ENCODE measurements at places on chromosomes 11 and 22. TPM values are rescaled to one million over a fixed set of nuclear protein-coding genes. Genes with fewer than 3 reads are reported as not detected.

DNA sequence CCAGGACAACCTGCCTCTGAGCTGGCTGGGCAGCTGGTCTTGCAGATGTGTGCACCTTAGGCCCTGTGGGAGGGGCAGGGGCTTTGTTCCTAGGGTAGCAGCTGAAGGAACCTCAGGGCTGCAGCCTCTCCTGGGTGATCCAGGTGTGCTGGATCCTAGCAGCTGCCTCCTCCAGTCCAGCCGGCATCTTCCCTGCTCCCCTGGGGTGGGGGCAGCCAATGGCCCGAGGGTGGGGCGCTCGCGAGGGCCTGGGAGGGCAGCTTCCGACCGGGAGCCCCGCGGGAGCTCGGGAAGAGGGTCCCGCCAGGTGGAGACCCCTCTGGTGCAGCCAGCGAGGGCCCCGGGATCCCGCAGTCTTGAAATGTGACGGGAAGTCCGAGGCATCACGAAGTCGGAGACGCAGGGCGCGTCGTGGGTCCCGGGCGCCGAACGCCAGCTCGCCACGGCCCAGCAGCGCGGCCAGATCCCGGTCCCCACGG, 1.7 kb downstream of the IFITM1 start:
- DNase-seq: no peak

DNA sequence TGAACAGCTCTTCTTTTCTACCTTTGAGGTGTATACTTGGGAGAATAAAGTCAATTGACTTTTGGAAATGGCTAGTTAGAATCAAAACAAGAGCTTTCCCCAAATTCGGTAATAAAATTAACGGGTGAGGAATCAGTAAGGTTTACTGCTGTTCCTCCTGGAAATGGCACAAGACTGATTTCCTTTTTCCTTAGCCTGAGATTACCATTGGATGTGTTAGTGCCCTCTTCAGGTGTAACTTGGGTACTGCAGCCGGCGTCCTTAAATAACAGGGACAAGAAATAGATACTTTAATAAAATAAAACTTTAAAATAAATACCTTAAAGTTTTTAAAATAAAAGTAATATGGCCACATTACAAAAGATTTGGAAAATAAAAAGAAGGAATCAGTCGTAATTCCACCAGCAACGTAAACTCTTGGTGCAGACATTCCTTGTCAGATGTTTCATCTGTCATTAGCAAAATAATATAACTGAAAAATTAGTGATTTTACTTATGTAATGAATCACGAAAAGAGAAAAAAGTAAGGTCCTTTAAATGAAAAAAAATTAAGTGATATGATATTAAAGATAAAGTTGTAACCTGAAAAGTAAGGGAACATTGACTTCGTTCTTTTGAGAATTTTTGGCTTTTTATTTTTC, 29.7 kb downstream of the ZFTA start:
- DNase-seq: peak; percentile 66

GRCh38 chr11:127506647-127507046, 506.1 kb upstream of the KIRREL3 start:
- DNase-seq: no peak

GRCh38 chr22:46997311-46997970, 235.0 kb downstream of the TBC1D22A start:
- DNase-seq: no peak

DNA sequence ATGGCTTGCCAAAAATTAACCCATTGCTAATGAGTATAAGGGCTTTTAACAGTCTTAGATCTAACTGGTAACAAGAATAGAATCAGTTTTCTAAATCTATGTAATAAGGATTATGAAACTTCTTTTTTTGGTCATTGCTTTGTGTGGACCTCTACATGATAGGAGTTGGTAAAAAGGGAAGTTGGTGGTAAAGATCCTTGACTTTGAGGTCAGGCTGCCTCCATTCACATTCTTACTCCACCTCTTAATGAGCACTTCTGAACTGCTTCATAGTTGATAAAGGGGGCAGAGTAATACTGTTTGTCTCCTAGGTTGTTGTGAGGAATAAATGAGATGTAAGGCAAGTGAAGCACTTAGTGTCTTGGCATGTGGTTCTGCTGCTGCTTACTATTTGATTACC, 10.6 kb downstream of the EIF3M start:
- DNase-seq: no peak

GRCh38 chr11:102614031-102614430, 11.1 kb downstream of the MMP20 start:
- no peak for DNase-seq

DNA sequence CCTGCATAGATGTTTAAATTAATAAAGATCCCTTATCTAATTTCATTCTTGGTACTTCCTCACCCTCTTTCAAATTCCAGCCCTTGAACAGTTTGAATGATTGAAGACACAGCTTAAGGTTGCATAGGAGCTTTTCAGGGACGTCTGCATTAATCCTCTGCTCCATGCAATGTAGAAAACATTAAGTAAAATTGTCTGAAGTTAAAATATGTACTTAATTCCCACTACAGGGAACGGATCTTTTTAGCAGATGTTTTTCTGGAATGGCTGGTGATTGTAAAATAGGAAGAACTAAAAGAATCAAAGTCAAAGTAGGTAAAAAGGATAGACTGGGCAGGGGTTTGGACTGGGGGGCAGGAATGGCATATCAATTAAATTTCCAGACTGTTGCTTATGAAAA, 58.9 kb downstream of the ABTB2 start:
- no peak for DNase-seq

DNA sequence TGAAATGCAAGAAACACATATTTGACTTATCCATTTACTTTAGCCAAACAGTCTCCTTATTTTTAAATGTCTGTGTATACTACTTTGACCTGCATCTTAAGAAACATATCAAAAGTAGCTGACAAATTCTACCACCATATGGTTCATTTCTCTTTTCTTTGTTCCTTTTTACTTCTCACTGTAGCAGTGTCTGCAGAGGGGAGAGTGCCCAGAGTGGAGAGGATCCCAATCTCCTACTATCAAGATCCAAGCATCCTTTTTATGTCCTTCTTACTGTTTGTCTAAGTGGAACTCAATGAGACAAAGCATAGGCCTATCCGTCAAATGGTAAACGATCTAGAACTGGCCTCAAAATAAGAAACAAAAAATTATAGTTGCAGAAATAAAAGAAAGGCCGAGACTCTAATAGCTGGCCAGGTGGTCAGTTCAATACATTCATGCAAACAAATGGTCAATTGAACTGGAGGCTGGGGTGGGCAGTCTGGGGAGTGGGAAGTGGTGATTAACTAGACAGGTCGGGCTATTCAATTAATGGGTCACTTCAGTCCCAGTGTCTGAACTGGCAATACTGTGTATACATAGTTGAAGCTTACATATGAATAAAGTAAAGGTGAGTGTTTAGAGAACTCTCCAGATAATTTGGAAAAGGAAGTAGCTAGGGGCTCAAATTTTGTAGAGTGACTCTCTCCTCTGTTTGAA, 149.1 kb downstream of the MAML2 start:
- DNase-seq: no peak

DNA sequence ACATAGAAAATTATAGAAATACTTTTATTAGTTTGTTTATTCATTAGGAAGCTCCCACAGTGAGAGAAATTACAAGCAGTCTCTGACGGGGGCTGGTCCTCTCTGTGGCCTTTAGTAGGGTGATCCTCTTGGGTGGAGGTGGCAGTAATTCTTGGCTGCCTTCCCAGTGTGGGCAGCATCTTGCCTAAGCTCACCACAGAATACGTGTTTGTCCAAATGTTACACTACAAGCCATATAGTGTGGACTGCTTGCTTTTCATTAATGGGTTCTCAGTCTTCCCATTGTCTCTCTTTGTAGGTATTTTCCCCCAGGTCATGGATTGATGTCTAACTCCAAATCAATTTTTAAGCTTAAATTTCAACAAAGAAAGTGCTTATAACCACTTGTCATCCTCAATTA, 43.3 kb downstream of the ENDOD1 start:
- no peak for DNase-seq

GRCh38 chr22:39106326-39106725, 9.3 kb downstream of the APOBEC3H start:
- DNase-seq: no peak

DNA sequence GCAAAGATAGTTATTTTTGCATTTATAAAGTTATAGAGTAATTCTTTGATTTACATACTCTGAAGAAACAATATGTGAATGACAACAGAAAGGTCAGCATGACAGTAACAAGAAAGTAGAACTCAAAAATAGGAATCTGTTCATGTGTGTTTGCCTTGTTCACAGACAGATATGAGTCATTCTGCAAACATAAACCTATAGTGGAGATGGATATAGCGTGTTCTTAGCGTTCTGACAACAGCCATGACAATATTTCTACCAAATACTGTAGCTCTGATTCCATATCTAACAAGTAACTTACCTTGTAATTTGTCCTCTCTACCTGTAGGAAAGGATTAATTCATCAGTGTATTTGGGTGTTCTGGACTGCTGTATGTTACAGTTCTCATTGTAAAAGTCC, 208.5 kb upstream of the MTMR2 start:
- no peak for DNase-seq

GRCh38 chr11:110293389-110293788, 3.0 kb downstream of the RDX start:
- DNase-seq: no peak

GRCh38 chr22:46368871-46369715, 33.6 kb downstream of the TRMU start:
- DNase-seq: no peak

- DNase-seq: no peak
Measured at GRCh38 chr11:82631722-82632630, 101.7 kb downstream of the FAM181B start.

- peak; percentile 55 for DNase-seq
Measured at GRCh38 chr11:130068986-130069658, 572 bp upstream of the APLP2 start.

GRCh38 chr22:44609400-44609988, 92.5 kb upstream of the PRR5 start:
- no peak for DNase-seq

- peak; percentile 33 for DNase-seq
Measured at GRCh38 chr11:57641011-57641807, 8.5 kb downstream of the YPEL4 start.

DNA sequence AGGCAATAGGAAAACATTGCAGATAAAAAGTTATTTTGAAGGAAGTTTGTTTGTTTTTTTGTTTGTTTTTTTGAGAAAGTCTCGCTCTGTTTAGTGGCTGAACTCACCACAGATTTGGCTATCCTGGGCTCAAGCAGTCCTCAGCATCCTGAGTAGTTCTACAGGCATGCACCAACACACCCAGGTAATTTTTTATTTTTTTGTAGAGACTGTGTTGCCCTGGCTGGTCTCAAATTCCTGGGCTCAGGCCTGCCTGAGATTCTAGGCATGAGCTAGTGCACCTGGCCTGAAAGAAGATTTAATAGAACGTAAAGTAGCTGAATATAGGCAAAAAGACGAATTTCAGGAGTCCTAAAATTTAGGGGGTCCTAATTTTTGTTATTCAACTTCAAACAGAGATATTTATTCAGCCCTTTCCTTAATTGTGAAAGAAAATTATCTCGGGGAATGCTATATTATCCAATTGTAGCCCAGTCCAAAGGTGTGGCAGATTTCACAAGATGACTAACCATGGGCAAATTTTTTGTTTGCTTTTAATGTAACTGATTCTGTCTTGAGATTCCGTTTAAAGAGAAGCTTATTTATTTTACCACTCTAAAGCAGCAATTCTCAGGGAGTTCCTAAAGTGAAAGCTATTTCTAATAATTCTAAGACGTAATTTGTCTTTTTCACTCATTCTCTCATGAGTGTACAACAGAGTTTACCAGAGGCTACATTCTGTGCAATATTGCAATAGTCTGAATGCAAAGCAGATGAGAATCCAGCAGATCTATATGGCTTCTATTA, 940 bp downstream of the IL18 start:
- no peak for DNase-seq

DNA sequence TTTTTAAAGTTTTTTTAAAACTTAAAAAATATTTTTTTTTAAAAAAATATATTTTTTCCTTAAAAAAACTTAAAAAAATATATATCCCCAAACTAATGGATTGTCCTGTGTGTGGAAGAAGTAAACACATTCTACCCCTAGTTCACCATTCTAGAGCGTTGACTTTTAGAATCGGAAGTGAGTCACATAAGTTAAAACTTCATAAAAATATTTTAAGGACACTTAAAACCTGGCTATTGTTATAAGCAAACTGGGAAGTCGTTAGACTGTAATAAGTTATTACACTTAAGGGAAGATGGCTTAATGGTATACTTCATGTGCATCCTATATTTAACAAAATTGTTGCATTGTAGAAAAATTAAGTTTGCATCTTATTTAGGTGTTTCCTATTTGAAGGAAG, 21.1 kb downstream of the FAM118B start:
- DNase-seq: no peak

DNA sequence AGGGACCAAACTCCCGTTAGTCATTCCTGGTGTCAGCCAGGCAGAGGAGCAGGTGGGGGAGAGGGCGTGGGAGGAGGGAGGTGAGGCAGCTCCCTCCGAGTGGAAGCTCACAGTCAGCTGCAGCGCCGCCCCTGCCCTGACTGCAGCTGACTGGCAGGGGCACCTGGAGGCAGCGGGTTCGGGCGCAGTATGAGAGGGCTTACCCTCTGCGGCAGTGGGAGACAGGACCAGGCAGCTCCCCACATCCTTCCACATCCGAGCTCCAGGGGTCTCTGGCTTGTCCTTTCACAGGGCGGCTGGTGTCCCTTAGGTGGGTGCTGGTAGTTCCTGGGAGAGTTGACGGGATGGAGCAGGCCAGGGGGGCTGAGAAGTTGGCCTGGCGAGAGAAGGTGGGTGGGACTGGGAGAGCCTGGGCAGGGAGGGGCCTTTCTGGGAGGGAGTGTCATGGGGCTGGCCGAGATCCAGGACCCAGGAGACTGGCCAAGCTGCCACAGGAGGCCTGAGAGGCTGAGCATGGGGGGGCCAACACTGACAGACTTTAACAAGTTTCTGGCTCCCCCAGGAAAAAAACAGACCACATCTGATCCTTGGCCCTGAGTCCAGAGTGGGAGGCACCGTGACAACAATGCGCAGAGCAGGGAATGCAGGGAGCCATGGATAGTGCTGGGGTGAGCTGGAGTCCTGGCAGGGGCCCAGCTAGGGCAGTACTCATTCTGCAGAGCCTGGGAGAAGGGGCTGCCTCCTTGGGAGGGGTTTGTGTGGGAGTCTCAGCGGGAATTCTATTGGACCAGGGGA, 4.9 kb downstream of the ADORA2A start:
- DNase-seq: no peak

Gene GAB4
- polyA plus RNA-seq: not detected

Gene CRYBB2
- polyA plus RNA-seq: 1.7 TPM

Gene MPZL2
- polyA plus RNA-seq: not detected

Gene CARNS1
- 0.07 TPM for polyA plus RNA-seq

Gene IRAG1
- 60.3 TPM for polyA plus RNA-seq

Gene DDTL
- polyA plus RNA-seq: 1.1 TPM

Gene CHST1
- polyA plus RNA-seq: 0.06 TPM

Gene MYO18B
- not detected for polyA plus RNA-seq

Gene POU2AF2
- polyA plus RNA-seq: not detected

Measured in AG04450 (cell line).